NCI-H2081 (cell line): ENCODE measurements at places on chromosomes 16 and 17.

GRCh38 chr17:81528651-81529436, 667 bp downstream of the FSCN2 start:
- DNase-seq: no peak

- DNase-seq: no peak
Observed at GRCh38 chr16:87613961-87614360, 11.7 kb downstream of the JPH3 start.

- no peak for DNase-seq
Observed at GRCh38 chr17:55889271-55889670, 138.4 kb downstream of the PCTP start.

- peak; percentile 21 for DNase-seq
Observed at GRCh38 chr17:57114085-57114673, 29.1 kb downstream of the AKAP1 start.

GRCh38 chr17:73042809-73043685, 49.4 kb downstream of the SLC39A11 start:
- DNase-seq: no peak

GRCh38 chr16:85390511-85391174, 222.5 kb upstream of the GSE1 start:
- DNase-seq: no peak

DNA sequence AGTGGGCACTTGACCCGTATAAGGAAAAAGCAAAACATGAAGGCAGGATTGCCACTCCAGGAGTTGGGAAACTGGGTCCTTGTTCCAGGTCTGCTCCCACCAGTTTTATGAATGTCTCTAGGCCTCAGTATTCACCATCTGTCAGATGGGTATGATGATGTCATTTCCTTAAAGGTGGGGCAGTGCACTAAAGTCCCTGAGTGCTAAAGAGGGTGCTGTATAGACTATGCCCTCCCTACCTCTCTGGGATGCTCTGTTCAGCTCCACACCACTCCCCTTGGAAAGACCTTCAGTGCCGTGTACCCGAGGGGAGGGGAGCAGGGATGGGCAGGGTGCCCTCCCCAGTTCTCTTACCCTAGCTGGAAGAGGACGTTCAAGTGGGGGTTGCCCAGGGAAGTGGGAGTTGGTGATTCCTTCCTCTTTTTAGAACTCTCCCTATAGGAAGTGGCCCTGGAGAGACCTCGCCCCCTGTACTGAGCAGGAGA, 2.2 kb downstream of the LASP1 start:
- no peak for DNase-seq

- no peak for DNase-seq
Observed at GRCh38 chr17:48631693-48632578, 5.8 kb upstream of the HOXB9 start.

- no peak for DNase-seq
Observed at GRCh38 chr17:42748908-42749798, 4.3 kb upstream of the EZH1 start.

DNA sequence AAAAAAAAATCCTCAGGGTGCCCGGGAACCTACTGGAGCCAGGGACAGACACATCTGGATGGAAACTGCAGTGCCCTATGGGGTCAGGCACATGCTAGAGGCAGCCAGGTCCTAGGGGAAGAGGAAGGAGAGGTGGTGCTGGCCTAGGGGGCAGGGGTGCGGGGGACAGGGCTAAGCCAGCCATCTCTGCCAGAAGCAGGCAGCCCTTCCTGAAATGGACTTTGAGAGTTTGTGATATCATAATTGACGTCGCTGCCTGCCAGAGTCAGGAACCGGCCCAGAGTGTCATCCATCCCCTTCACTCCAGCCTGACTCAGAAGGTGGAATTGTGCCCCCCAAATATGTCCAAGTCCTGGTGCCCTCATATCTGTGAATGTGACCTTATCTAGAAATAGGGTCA, 25.0 kb upstream of the BAHCC1 start:
- no peak for DNase-seq

- no peak for DNase-seq
Observed at GRCh38 chr17:76545918-76546555, 6.2 kb downstream of the PRCD start.

DNA sequence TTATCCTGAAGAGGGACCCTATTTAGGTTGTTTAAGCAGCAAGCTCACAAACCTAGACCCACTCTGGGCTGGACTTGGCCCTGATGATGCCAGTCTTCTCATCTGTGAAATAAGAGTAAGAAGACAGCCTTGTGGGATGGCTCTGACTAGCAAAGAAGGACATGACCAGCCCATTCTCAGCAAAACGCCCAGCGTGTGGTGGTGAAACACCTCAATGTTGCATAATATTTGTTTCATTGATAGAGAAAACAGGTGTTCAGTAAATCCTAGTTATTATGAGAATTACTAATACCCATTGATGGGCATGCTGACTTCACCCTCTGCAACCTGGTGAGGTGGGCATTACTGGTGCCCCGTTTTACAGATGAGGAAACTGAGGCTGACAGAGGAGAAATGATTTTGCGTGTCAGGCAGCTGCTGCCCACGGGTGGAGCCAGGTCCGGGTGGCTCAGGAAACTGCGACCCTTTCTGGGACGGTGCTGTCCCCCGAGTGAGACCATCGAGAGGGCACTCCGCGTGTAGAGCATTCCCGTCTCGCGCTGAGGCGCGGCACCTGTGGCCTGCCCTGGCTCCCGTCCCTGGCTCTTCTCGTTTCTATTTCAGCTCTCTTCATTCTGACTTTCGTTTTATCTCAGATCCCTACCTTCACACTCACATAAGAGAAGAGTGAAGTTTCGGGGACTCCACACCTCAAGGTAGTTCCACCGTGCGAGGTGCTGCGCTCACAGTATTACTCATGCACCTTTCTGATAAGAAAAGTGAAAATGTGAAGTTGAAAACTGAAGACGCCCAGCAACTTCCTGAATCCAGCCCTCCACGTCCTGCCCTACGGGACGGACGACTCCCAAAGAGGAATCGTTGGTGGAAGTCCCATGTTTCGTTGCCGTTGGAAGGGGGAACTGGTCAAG, 48.5 kb downstream of the IRF8 start:
- no peak for DNase-seq

DNA sequence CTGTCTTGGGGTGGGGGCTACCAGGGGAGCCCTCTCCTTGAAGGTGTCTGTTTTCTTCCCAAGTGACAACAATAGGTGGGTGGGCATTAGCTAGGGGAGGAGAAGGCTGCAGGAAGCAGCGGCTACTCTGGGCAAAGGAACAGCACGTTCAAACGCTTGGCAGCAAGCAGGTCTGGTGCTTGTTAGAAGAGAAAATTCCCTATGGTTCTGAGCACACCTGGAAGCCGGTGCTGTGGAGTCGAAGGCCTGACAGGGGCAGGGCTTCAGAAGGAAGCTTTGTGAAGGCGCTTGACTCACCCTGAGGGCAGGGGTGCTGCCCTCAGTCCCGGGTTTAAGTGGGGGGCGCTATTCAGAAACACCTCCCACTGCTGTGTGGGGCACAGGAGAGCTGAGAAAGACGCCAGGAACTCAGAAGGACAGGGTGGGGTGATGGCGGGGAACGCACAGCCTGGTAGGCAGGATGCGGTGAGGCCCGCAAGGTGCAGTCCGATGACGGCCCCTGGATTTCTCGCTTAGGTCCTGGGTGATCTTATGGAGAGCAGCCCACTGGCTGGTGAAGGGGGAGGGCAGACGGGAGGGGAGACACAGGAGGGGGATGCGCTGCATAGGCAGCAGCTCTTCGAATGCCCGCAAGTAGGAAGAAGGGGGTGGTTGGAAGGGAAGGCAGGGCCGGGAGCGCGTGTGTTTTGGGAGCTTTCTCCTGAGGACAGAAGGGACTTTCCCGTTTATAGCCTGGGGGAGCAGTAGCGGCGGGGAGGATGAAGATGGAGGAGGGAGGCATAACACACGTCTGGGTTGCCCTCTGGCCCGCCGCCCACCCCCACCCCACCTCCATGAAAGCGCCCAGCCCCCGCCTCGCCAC, 3.2 kb downstream of the GJD3 start:
- DNase-seq: no peak

- no peak for DNase-seq
Observed at GRCh38 chr17:80063830-80064585, 27.6 kb downstream of the CCDC40 start.

GRCh38 chr17:81922566-81923301, 4.8 kb upstream of the SIRT7 start:
- no peak for DNase-seq

DNA sequence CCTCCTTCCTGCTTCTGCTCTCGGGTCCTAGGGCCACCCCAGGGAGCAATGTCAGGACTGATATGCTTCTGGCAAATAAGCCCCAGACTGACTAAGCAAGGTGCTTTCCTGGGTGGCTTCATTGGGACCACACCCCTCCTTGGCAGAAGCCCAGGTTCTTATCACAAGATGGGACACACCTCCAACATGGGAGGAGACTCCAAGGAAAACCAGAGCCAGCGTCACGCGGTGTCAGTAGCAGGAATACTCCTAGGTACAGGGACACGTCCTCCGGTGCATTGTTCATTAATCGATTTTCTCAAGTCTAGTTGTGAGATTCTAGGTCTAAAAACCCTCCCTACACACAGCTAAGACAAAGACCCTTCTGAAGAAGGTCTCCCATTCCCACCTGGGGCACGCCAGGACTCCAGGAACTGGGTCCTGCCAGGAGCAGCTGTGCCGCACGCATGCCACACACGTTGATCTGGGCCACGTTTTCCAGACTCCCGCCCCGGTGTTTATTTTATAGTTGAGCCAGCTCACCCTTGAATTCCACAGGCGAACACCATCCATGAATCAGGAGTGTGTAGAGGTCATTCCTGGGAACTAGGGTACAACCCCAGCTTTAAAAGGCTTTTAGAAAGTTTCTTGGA, 30.8 kb downstream of the FA2H start:
- no peak for DNase-seq

- DNase-seq: no peak
Observed at GRCh38 chr17:33055171-33055611, 63.5 kb downstream of the SPACA3 start.

- no peak for DNase-seq
Observed at GRCh38 chr17:64348666-64349065, 42.0 kb downstream of the PECAM1 start.

GRCh38 chr17:47847341-47848197, 3.4 kb downstream of the SP6 start:
- DNase-seq: no peak

GRCh38 chr16:21033704-21034103, 116.9 kb downstream of the DNAH3 start:
- DNase-seq: no peak

DNA sequence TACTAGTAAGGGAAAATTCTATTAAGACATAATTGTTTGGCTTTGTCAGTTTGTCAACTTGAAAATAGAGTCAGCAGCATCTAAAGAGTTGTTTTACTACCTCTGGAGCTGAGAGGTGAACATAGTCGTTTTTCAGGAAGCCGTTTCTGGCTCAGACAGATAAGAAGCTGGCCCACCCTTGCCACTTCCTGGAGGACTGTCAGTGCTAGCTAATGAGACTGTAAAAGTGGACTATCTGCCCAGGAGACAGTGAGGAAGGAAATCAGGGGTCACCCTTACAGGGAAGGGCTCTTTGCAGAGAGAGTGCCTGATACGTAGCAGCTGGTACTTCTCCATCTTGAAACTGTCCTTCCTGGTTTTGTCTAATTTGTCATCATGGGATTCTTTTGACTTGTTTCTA, 328.7 kb downstream of the WWOX start:
- no peak for DNase-seq

GRCh38 chr17:2975469-2975958, 87.9 kb downstream of the OR1D5 start:
- DNase-seq: peak; percentile 86

DNA sequence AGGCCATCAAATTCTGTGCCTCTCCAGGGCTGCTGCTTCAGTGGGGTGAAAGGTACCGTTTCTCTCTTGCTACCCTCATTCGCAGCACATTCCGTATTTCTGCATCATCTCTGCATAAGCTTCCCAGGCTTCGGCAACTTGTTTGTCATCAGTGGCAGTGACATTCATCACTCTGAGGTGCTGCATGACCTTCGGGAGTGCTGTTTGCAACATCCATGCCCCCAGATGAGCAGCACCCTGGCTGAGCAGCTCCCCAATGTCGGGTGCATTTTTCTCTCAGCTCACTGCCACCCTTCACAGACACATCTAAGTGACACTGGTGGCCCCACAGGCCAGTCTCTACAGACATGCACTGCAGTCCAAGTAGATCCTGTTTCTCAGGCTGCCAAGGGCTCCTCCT, 3.8 kb downstream of the CREBBP start:
- DNase-seq: no peak

- DNase-seq: no peak
Observed at GRCh38 chr16:63326736-63327339, 1290.6 kb upstream of the CDH8 start.

DNA sequence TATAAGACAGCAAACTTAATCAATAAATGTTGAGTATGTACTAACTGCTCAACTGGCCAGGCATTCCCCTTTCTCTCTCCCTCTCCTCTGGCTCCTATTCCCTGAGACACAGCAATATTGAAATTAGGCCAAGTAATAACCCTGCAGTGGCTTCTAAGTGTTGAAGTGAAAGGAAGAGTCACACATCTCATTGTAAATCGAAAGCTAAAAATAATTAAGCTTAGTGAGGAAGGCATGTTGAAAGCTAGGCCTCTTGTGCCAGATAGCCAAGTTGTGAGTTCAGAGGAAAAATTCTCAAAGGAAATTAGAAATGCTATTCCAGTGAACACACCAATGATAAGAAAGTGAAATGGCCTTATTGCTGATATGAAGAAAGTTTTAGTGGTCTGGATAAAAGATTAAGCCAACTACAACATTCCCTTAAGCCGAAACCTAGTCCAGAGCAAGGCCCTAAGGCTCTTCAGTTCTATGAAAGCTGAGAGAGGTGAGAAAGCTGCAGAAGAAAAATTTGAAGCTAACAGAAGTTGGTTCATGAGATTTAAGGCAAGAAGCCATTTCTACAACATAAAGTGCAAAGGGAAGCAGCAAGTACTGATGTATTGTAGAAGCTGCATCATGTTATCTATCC, 35.4 kb upstream of the ABCC11 start:
- DNase-seq: no peak

DNA sequence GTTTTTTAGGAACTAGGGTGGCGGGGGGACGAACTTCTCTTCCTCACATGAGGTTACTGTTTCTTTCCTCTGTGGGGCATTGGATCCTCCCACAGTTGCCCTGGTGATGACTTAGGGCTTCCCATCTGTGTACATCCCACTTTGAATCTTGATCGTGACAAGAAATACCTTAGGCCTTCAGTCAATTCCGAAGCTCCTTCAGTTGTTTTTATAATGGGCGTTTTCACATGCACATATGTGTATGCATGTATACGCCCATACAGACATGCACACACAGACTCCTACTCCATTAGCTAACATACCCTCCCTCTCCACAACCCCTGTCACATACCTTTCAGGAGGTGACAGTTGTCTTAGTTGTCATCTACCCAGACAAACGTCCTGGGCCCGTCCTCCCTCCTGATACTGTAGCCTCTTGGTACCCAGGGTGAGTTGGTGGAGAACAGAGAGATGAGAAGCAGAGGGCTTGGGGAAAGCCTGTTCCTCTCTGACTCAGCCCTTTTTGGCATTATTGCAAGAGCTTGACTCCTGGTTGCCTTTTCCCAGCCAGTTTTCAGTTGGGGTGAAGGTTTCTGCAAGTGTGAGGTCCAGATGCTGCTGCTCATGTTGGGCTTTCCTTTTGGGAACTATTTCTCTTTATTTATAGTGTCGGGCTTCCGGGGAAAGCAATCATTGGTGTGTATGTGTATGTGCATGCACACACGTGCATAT, 2.2 kb upstream of the AOC2 start:
- DNase-seq: no peak

- peak; percentile 55 for DNase-seq
Observed at GRCh38 chr17:81440511-81441244, 45.4 kb downstream of the BAHCC1 start.

- peak; percentile 2 for DNase-seq
Observed at GRCh38 chr16:78562111-78562510, 462.7 kb downstream of the WWOX start.
